ENCODE measurements at places on chromosomes 2 and 18. TPM values are rescaled to one million over a fixed set of nuclear protein-coding genes. Genes with fewer than 3 reads are reported as not detected.

RNPEPL1 gene
- total RNA-seq, result 115 TPM

CYBRD1 gene
- 0.96 TPM for total RNA-seq

SPATA3 gene
- total RNA-seq, result not detected

ATP6V1C2 gene
- not detected for total RNA-seq

SPHKAP gene
- total RNA-seq, result not detected

PSD4 gene
- 338 TPM for total RNA-seq

EDAR gene
- 0.07 TPM for total RNA-seq

DSG1 gene
- total RNA-seq, result not detected

FSHR gene
- not detected for total RNA-seq

CDCA7 gene
- 81.4 TPM for total RNA-seq

GALM gene
- 52.4 TPM for total RNA-seq

SRD5A2 gene
- not detected for total RNA-seq

GALNT13 gene
- not detected for total RNA-seq

MYCN gene
- not detected for total RNA-seq

RNF152 gene
- 0.05 TPM for total RNA-seq

WNT6 gene
- not detected for total RNA-seq

RGPD3 gene
- total RNA-seq, result 0.32 TPM

RGPD6 gene
- total RNA-seq, result 9.2 TPM

KCNS3 gene
- total RNA-seq, result not detected

XPO1 gene
- total RNA-seq, result 179 TPM

NYAP2 gene
- total RNA-seq, result not detected

CREG2 gene
- 0.24 TPM for total RNA-seq

C2orf66 gene
- 1.8 TPM for total RNA-seq

STARD6 gene
- total RNA-seq, result not detected

CD8A gene
- 2.6 TPM for total RNA-seq

DIPK1C gene
- not detected for total RNA-seq

DCDC2C gene
- total RNA-seq, result not detected

RAPGEF4 gene
- total RNA-seq, result 1.0 TPM
